ENCODE measurements at places on chromosomes 5 and 9.

DNA sequence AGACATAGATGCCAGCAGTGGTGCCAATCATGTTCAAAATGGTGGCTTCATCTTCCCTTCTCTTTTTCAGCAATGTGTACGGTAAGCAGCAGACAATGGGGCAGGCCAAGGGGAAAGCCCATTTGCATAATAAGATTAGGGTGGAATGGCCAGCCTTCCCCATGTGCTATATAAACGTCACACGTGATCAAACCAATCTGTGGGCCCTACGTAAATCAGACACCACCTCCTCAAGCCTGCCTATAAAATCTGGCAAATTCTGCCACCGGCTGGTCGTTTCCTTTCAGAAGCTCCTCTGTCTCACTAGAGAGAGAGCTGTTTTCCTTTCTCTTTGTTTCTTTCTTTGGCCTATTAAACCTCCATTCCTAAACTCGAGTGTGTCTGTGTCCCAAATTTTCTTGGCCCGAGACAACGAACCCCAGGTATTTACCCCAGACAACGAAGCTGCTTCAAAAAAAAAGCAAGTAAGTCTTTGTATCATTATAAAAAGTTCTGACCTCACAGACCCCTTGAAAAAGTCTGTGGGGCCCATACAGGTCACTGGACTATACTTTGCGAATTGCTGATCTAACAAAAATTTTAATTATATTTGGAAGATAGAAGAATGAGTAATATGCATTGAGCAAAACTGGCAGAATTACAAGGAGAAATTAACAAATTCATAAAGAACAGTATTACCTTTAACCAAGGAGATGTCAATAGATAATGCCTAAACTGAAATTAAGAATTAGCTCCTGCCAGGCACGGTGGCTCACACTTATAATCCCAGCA, 15.2 kb downstream of the ZBTB5 start:
- DNase-seq, result no peak

- DNase-seq, result no peak
Observed at GRCh38 chr9:110047955-110048402, 160.0 kb downstream of the C9orf152 start.

- peak; percentile 29 for DNase-seq
Observed at GRCh38 chr5:152271420-152271819, 133.7 kb downstream of the NMUR2 start.

DNA sequence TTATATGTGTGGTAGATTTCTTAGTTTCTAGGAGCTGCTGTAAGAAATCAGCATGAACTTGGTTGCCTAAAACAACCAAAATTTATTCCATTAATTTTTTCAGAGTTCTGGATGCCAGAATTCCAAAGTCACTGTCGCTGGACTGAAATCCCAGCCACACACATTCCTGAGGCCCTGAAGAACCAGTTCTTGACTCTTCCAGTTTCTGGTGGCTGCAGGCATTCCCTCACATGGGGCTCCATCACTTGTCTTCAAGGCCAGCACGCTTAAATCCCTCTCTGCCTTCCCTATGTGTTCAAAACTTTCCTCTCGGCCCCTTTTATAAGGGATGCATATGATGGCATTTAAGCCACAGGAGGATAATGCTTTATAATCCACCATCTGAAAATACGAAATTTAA, 1237.5 kb upstream of the CDH9 start:
- no peak for DNase-seq

DNA sequence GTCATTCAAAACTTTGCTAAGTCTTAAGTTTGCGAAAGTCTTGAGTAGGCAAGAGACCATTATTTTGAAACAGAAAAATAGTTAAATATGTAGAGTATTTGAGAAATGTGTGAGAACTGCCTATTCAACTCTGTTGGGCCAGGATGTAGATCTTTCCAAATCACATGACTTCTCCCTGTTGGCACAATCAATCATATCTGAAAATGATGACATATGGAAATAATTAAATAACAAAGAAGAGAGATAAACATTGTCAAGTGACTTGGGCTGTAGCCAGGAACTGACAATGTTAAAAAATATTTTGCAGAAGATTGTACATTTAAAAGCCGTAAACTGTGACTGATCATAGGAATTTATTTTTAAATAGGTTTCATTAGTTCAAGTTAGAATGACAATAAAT, 104.6 kb upstream of the IL6ST start:
- DNase-seq, result no peak

DNA sequence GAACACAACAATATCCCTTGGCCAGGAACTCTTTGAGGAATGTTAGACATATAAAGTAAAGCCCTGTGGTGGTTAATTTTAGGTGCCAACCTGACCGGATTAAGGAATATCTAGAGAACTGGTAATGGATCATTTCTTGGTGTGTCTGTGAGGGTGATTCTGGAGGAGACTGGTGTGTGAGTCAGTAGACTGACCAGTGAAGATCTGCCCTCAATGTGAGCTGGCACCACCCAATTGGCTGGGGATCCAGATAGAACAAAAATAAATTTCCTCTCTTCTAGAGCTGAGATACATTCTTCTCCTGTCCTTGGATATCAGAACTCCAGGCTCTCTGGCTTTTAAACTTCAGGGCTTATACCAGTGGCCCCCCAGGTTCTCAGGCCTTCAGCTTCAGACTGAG, 56.2 kb upstream of the TNPO1 start:
- DNase-seq, result no peak

DNA sequence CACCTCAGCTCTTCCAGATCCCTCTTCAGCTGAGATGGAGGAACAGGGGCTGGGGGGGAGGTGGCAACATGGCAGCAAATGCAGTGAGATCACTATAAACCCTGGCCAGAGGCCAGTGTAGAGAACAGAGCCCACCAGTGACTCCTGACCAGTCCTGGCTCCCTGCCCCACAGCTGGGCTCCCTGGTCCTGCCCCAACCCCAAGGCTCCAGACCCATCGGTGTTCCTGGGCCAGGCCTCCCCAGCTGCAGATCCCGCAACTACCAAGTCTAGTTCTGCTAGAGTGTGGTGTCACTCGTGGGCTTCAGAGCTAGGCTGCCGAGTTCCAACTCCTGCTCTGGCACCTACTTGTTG, 16.8 kb downstream of the AKNA start:
- DNase-seq, result no peak

GRCh38 chr9:68697851-68698250, 7.2 kb upstream of the PIP5K1B start:
- DNase-seq, result no peak

Data from OCI-M1 (cell line).